Stimulated activated CD8-positive, alpha-beta memory T cell treated with anti-CD3 and anti-CD28 coated beads, Interleukin-4, amount 100 ng/mL, for 24 hours (primary cell): ENCODE measurements at places on chromosomes 5 and 9.

DNA sequence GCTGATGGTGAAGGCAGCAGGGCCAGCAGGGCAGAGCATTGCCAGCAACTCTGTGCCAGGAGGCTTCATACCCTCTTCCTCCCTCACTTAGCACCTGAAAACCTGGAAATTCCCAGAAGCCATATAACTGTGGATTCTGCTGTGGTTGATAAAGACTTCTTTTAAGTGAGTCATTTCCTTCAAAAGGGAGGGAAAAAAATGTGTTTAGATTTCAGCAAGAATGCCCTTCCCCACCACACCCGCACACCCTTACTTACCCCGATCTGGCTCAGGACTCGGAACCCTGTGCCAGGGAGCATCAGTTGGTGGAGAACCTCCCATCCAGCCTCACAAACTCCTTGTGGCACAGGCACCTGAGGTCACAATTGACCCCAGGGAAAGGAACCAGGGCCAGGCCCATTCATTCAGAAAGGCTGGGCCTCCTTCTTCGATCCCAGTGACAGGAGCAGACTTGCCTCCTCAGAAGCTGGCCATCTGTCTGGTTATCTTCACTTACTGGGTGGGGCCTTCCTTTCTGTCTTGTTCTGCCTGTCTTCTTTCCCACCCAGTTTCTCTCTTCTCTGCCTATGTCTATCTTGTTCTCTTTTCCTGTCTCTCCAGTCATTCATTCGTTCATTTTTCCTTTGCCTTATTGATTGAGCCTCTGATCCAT, 62.6 kb downstream of the PLAC8L1 start:
- no peak for DNase-seq

DNA sequence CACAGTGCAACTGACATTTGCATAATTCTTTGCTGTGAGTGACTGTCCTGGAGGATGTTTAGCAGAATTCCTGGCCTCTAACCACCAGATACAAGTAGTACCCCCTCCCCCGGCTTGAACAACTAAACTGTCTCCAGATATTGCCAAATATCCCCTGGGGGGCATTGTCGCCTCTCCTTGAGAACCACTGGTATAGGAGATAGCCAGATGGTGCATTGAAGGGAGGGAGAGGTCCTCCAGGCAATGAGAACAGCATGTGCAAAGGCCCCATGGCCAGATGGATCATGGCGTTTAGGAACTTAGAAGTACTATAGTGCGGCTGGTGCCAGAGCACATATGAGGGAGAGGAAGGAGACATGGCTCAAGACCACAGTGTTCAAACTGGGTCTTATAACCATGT, 18.9 kb upstream of the ORM1 start:
- DNase-seq = no peak

- no peak for DNase-seq
These were observed 8.5 kb upstream of the NEURL1B start for GRCh38 chr5:172632346-172633092.

DNA sequence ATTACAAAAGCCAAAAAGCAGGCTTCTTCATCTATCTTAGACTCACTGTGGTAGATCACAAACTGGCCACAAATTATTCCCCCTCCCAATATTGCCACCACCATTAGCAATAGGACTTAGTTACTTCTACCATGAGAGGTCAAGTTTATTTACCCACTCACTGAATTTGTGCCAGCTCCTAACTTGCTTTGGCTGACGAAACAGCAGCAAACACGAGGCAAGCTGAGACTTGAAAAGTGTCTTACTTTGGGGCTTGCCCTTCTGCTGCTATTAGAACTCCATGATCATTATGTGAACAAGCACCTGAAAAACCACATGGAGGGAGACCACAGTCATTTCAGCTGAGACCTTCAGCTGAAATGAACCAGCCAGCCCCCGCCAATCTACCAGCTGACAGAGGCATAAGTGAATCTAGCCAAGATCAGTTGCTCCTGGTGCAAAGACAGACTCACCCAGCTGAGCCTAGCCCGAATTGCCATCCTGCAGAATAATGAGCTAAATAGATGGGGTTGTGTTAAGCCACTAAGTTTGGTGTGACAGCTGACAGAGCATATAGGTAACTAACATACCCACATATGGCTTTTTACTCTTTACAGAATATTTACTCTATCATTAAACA, 5.7 kb downstream of the WDR41 start:
- DNase-seq = no peak

GRCh38 chr5:131846536-131846935, 49.7 kb upstream of the FNIP1 start:
- no peak for DNase-seq

GRCh38 chr5:135426102-135427082, 20.8 kb downstream of the DCANP1 start:
- DNase-seq = no peak

GRCh38 chr5:172943906-172944305, 15.3 kb upstream of the RPL26L1 start:
- DNase-seq = no peak
